ENCODE measurements at places on chromosomes 5 and 9.
A peak's percentile ranks its signal among the peaks of the same experiment; 100 is the strongest.

- DNase-seq = no peak
Measured at GRCh38 chr5:68261569-68262065, 46.1 kb downstream of the PIK3R1 start.

DNA sequence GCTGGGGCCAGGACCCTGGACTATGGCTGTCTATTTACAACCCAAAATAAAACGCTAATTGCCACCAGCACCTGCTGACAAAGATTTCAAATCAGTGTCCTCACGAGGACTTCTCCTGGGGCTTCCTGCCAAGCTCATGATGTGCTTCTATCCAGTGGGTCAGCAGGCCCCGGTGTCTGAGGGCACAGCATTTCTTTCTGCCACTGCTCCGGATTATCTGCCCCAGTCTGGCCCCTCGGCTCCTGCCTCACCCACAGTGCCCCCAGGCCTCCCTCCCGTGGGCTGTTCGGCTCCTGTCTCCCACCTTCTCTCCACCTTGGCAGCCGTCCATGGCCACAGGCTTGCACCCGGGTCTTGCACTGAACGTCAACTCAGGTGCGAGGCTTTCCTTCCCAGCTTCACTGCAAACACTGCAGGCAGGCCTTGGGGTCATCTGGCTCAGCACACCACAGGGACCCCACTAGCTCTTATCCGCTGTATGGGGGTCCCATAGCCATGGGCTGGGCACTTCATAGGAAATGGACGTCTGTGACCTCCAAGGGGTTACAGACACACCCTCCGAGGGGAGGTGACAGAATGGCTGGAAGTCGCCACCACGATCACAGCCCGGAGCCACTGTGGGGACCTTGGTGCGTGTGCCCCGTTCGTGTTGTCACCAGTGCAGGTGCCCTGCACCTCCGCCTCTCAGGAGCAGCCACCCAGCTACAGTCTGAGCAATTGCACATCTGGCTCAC lies 43.8 kb upstream of the FCN1 start:
- DNase-seq = no peak

- no peak for DNase-seq
Measured at GRCh38 chr9:107856633-107857032, 367.1 kb upstream of the KLF4 start.

DNA sequence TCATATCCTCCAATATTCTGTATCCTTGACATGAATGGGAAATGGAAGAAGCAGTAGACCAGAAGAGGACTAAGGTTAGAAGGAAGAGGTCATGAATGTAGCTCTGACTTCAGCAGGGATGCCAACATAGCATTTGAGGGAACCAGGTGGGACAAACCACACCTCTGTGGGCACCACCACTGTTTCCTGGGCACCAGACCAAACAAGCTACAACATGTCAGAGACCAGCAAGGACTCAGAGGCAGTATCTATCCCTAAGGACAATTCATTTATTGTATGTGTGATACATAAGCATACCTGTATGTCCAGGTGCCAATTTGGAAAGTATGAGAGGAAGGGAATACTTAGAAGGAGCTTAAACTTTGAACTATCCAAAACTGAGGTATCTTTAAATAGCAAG lies 192.8 kb downstream of the MAN2A1 start:
- no peak for DNase-seq

DNA sequence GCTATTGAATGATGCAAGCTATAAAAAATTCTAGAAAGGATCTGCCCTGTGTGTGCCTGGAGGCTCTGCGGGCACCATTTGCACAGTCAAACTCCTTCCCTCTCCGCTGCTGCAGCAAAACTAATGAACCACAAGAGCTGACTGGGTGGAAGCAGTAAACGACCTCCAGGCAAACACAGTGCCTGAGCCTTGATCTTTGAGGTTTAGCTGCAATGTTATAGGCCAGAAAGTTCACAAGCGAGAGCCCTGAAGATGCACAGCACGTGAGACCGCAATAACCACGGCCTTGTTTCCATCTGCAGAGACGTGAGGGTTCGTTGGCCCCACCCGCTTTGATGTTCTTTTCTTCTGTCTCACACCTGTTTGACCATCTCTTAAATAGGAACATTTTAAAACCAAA lies 69.2 kb upstream of the S1PR3 start:
- DNase-seq = peak; percentile 41

DNA sequence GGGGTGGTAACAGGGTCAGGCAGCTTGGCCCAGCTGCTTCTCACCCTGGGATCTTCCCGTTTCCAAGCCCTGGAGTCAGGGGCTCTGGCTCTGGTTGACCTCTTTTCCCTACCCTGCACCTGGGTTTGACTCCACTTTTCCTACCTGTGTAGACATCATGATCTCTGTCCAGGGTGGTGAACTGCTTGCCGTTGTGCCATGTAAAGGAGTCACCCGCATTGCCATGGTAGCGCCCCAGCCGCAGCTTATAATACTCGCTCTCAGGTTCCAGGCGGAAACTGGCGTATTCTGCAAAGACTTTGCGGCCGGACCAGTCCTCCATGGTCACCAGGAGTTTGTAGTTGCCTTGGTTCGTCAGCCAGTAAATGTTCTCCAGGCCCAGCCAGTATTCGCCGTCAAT lies 30.9 kb downstream of the ANGPTL2 start:
- DNase-seq = no peak

DNA sequence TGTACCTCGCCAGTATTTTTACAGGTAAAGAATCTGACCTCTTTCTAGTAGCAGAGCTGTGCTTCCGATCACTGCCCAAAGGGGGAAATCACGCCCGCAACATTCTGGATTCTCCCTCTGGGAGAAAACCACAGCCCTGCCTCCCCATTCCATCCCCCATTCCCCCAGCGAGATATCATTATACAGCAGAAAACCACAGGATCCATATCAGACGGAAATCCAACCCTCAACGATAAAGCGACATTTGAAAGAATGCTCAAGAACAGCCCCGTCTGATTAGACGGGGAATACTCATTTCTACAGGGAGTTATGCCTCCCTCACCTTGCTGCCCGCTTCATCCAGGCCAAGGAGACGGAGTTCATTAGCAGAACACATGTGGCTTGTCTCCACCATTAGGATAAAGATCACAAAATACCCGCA lies 172.8 kb downstream of the COL23A1 start:
- DNase-seq = no peak

DNA sequence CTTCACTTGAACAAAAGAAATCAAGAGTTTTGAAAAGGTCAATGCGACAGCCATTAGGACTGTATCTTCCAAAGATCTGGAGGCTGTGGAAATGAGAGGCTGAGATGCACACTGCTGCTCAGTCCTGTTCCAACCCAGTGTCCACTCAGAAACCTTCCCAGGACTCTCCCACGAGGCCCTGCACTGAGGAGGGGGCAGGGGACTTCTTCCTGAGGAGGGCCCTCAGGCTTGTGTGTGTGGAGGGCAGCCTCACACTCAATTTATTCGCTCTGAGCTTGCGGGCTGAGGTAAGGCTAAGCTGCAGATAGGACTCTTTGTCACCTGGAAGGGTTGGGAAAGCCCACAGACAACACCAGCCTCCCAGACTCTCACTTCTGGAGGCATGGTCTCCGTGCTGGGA lies 69.6 kb upstream of the ROR2 start:
- no peak for DNase-seq

GRCh38 chr9:124254261-124254682 lies 3.5 kb upstream of the NEK6 start:
- DNase-seq = no peak

DNA sequence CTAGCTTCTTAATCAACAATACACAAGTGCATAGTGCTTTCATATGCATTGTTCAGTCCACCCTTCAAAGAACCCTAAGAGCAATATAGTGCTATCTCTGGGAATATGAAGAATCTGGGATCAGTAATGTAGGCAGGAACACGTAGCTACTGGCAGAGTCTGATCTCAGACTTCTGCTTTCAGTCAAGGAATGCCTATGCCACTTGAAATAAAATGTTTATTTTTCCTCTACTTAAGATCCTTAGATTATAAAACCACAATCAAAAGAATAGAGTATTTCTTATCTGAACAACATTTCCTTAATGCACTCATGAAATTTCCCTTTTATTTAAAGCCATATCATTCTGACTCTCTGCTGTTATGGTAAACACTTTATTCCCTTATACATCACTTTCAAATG lies 1407.8 kb upstream of the C9orf72 start:
- DNase-seq = no peak

DNA sequence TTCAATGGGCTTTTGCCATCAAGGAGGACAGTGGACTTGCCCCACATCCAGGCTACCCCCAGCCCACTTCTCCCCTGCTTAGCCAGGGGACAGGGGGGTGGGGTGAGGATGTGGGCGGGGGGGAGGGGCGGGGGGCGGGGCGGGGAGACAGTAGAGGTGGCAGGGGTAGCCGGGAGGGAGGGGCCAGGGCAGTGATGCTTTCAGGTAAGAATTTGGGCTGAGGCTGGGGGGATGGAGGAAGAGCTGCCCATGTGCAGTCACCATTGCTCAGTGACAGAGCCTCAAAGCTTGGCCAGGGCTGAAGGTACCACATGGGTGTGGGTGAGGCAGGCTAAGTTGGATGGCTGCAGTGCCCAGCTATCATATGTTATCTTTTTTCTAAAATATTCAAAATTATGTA lies 40.7 kb upstream of the HNRNPA0 start:
- DNase-seq = no peak

- DNase-seq = no peak
Measured at GRCh38 chr5:135308245-135308644, 90.8 kb downstream of the MACROH2A1 start.

- no peak for DNase-seq
Measured at GRCh38 chr9:16705111-16705604, 165.3 kb downstream of the BNC2 start.

GRCh38 chr5:144177548-144177947 lies 6.9 kb downstream of the KCTD16 start:
- DNase-seq = no peak
